ENCODE measurements at places on chromosomes 7 and 10.

DNA sequence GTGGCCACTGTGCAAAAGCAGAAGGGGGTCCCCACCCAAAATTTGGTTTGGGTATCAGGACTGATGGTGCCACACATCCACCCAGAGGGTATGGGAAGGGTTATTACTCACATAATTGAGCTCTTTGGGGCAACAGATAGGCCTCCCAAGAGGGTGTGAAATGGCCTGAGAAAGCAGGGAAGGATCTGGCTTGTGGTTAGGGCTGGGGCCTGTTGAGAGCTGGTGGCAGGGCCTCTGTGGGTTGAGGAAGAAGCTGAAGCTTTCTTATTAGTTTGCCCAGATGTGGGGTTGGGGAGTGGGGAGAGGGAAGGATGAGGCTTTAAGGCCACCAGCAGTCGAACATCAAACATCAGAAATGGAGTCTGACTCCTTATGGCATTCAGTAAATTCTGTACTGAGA, 18.3 kb upstream of the MKI67 start:
- no peak for DNase-seq

DNA sequence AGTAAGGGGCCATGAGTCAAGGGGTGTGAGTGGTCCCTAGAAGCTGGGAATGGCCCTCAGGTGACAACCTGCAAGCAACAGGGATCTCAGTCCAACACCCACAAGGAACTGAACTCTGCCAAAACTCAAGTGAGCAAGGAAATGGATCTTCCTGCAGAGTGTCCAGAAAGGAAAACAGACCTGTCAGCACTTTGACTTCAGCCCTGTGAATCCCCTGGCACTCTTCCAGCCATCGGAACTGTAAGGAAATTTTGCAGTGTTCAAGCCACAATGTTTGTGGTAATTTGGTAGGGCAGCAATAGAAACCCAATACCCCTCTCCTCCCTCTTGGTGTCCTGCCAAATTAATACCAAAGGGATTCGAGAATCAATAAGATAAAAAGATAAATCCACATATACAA, 6.9 kb downstream of the LYZL1 start:
- no peak for DNase-seq

DNA sequence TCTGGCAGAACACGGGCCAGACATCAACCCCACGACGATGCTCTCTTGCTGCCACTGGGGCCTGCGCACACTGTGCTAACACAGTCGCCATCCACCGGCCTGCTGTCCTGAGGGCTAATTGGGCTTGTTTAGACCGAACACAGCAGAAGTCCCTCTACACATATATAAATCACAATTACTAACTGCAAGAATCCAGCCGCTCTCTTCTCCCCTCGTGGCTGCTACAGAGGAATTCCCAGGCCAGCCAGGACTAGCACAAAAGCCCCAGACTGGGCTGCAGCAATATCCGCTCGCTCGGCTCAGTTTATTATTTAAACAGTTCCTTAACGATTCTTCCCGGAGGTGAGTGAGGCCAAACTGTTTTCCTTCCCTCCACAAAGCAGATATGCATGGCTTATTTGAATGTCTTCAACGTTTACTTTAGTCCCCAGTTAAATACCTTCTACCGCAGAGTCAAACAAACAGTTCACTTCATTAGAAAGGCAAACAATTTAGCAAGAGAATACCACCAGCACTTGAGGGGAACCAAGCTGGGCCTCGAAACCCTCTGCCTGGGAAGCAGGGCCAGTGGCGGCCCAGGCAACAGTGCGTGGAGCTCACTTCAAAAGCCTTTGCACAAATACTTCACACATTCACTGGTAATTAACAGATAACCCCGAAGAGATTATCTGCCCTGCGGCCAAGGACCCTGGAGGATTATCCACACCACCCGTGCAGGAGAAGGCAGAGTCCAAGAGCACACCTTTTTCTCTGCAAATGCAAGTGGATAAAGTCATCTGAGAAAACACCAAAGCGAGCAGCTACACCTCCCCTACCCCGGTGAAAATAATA, 145.3 kb downstream of the GLI3 start:
- no peak for DNase-seq

GRCh38 chr10:101782811-101783735, at the start of gene NPM3:
Gene NPM3, minus strand, starts transcription at chr10:101783446. Its CDS starts 56 bp downstream, at chr10:101783390.
- DNase-seq: peak; percentile 88

GRCh38 chr7:2698581-2699288, 10.7 kb downstream of the AMZ1 start:
- DNase-seq: peak; percentile 36

DNA sequence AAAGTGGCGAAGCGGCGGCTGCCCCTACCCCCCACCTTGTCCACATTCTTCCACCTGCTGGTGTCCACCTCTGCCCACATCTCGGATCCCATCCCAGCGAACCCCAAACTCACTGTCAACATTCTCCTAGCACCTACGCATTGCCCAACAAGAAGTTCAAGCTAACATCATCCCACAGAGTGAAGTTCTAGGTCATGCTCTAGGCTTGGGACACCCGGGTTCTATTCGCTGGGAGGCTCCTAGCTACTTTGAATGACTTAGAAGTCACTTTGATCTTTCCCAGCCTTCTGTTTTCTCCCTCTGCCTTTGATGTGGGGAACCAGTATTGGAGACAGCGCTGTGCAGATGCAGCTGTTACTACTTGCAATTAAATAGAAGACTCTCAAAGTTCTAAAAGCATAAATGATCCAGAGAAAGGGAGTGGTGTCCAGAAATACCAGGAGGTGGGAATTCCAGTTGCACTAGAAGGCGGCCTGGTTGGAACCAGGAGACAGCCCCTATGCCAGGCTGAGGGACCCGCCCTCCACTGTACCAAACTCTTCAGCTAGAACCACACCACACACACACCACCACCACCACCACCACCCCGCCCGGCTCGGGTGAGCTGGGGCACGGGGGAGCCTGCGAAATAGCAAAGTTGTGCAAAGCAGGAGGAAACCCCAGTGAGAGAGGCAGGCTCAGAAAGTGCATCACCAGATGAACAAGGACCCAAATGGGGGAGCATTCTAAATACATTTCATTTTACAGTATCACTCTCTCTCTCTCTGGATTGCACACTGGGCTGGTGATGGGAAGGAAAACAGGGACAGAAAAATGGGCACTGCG, 5.5 kb upstream of the VGF start:
- no peak for DNase-seq

DNA sequence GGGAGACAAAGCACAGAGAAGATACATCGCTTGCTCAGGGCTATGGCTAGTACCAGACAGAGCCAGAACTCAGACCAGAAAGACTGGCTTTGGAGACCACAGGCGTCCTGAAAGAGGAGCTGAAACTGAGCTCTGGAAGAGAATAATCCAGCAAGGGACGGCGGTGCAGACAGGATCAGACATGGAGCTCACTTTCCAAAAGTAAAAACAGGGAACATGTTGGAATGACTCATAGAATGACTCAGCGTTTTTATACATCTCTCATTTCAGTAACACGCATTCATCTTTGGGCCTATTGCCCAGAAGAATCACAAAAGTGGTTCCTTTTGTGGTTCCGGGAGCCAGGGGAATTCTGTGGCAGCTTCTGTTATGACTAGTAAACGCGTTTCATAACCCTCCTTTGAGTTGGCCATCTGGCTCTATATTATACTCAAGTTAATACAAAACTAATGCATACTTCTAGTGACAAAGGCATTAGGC, 37.2 kb downstream of the PLEKHS1 start:
- no peak for DNase-seq

DNA sequence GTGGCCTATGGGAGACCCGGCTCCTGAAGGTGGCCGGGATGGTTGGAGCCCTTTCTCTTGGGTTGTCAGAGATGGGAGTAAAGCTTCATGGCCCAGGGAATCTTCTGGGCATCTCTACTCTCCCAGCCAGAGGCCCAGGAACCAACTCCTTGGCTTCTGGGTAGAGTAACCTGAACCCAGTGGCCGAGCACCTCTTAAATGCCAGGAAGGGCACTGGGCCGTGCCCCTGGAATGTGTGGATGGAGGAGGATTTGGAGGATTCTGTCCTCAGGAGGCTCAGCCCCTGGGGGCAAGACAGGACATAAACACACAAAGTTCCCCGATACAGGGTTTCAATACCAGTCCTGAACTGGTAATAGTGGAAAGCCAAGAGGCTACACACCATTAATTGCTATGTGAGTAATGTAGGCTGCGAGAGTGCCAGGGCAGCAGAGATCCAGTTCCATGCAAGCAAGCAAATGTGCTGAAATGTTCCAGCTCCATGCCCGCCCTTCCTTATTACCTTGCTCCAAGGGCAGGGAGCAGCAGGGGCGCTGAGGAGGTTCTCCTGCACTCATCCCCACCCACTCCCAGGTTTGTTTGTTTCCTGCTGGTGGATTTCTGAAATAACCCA, 1.2 kb downstream of the PALD1 start:
- DNase-seq: no peak

- peak; percentile 66 for DNase-seq
These were observed 18.3 kb upstream of the HBP1 start for GRCh38 chr7:107150375-107151073.

DNA sequence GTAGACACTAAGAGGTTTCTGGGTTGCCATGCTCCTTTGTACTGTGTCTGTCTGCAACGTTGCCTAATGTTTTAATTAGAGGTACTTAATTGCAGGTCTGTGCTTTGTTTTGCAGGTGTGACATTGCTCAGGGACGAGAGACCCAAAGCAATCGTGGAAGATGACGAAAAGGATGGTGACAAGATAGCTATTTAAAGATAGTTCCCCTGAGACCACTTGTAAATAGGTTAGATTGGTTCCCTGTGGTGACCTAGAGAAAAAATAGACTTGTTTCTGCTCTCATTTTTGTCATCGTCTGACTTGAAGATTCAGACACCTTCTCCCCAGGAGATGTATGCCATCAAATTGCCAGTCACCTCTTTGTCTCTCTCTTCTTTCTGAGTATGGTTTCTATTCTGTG, 20.1 kb downstream of the PPP1R17 start:
- DNase-seq: no peak

- DNase-seq: no peak
These were observed 48.0 kb downstream of the MALRD1 start for GRCh38 chr10:19096501-19097073.

DNA sequence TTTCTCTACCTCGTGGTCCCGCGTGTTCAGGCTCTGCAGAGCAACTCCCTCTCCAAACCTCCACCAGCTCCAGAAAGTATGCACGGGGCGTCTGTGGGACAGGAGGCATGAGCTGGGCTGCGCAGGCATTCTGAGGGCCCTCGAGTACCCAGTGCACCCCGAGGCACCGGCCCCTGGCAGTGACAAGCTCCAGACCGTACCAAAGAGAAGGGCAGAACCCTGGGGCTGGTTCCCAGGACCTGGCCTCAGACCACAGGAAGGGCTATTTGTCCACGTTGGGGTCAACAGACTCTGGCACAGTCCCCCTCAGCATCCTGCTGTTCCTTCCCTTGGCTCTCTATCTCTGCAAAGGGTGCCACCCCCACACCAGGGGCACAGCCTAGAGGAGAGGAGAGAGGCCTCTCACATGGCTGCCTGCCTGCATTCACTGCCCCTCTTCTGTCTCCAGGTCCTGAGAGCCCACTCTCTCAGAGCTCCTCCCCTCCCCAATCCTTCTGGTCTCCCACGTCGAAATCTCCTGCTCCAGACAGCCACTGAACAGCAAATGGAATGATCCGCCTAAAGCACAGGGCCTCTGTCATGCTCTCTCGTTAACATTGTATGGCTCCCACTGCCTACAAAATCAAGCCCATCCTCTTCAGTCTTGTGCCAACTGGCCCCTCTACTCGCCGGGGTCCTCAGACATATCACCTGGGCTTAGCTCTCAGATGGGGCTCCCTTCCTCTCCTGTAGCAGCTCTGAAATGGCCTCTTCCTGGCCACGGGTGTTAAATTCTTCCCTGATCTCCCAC, 96.3 kb downstream of the OAT start:
- DNase-seq: no peak

- no peak for DNase-seq
These were observed 15.6 kb upstream of the SLC25A13 start for GRCh38 chr7:96337519-96337918.

GRCh38 chr10:110456046-110456445, 41.7 kb upstream of the DUSP5 start:
- DNase-seq: no peak

- no peak for DNase-seq
These were observed 59.2 kb downstream of the CLEC2L start for GRCh38 chr7:139582671-139583155.

DNA sequence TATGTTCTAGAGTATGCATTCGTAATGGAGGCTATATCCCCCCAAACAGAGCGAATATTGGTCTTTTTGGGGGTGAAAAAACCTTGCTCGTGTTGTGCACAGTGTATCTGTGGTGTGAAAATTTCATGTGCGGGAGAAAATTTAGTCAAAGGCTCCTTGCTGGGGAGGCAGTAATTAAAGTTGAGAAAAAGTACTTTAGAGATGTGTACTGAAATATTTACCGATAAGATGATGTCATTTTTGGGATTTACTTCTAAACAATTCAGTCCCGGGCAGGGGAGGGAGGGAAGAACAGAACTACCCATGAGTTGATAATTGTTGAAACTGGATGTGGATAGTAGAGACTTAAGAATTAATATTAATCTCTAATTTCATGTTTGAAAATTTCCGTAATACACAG, 9.3 kb downstream of the RBM17 start:
- no peak for DNase-seq

- DNase-seq: peak; percentile 64
These were observed 63.4 kb upstream of the DNAJB6 start for GRCh38 chr7:157273208-157274093.

DNA sequence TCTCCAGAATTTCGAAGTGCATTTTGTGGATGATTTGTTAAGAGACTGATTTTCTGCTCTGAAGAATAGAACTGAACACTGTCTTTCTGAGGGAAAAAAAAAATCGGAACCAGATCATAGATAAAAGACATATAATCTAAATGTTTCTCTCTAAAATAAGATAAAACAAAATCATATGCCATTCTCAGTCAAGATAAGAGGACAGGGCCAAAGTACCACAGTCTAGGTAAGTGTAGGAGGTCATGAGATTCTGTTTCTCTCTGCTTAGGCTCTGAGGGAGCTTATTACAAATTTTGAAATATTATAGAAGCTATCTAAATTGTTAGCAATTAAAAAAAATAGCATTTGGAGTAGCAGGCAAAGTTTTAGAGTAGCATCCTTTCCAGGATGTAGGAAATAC, 702 bp upstream of the AOAH start:
- DNase-seq: no peak

DNA sequence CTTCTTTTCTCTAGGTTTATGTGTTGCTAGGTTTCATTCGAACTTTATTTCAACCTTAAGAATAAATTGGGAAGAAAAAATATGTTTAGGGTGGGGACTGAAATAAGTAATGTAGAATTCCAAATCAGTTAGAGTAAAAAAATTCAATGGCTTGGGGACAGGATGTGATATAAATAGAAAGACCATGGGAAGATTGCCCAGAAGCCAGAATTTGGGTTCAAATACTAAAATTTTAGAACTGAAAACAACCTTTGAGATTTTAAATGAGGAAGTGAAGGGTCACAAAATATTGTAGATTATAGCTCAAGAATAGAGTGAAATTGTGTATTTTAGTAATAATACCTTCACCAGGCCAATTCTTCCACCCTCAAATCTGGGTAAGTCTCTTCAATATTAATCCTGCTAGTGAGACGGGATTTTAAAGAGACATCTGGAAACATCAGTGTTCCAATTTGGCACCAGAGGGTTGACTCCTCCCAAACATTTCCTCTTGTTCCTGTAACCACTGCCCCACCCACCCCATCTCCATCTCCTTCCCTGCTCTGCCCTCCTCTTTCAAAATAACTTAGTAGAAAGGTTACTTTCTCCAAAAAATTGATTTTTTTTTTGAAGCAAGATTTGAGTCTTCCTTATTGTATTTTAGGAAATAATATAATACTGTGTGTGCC, 51.3 kb upstream of the FAM3C start:
- DNase-seq: no peak

GRCh38 chr7:134365341-134366054, 48.8 kb upstream of the SLC35B4 start:
- DNase-seq: no peak

GRCh38 chr10:111968647-111969046, 214.9 kb downstream of the GPAM start:
- no peak for DNase-seq

Data from stimulated activated CD4-positive, alpha-beta T cell treated with anti-CD3 and anti-CD28 coated beads, Interleukin-4, amount 100 ng/mL, for 4 hours (primary cell).